ENCODE measurements at places on chromosomes 2 and 18.

GRCh38 chr2:98508709-98509066 lies 64.0 kb downstream of the INPP4A start:
- peak; percentile 80 for DNase-seq

DNA sequence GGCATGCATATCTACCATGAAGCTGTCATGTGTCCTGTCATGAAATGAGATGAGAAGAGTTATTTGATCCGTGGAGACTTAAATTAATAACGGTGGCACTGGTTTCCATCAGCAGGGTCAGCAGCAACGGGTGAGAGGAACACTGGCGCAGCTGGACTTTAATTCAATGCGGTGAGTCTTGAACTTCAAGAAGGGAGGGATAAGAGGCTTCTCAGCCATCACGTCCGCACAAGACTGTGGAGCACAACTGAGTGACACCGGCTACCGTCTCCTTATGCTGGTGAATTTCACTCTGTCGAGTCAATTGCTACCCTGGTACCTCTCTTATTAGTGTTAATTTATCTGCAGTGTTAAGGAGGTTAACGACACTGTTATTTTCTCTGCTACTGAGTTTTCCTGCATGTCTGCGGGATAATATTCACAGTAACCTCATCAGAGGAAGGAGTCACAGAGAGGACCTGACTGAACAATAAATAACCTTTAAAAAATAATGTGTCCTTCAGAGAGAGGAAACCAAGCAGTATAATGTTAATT lies 236.8 kb downstream of the EPHA4 start:
- DNase-seq = no peak

DNA sequence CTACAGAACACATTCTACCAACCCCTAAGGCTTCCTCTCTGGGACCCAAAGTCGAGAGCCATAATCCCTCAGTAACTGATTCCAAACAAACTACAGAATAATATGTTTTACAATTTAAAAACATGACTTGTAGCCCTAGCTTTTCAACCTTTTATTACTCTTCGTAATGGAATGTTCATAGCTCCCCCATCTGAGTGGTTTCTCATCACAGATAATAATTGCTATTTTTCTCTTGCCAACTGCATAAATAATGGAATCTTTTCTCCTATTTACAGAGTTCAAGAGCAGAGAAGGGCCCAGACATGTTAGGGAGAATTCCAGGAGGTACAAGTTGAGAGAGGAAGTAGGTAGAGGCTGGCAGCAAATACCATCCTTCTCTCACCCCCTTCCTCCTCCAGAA lies 59.9 kb upstream of the CERS6 start:
- no peak for DNase-seq

DNA sequence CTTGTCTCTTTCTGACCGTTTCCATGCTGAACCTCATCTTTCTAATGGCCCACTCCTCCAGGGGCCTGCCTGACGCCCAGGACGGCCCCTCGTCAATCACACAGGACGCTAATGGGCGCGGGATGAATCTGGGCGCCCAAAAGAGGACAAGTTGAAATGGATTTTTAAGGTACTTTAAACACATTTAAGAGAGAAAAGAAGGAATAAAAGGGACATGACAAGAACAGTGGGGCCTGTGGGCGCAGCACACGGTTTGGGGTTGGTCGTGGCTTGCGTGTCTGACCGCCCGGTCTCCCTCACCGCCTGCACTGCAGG lies 607 bp upstream of the UBE2F start:
- DNase-seq = no peak

DNA sequence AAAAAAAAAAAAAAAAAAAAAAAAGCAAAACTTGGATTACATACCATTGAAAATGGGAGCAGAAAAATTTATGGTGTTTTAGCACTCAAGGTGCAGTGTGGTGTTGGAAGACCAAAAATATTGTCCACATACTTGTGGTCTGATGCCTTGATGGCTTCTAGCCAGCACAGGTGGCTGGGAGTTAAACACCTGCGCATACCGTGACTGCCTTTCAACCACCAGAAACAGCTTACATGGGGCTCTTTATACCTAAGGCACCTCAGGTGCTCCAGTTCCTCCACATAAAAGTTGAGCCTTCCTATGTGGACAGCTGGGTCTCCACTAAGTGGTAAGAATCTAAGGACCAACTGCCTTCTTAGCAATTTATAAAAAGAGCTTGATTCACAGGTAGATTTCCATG lies 802.6 kb upstream of the CELF4 start:
- no peak for DNase-seq

GRCh38 chr2:219199470-219200211 lies 6.9 kb upstream of the ZFAND2B start:
- no peak for DNase-seq

GRCh38 chr18:52678034-52678433 lies 338.0 kb downstream of the DCC start:
- no peak for DNase-seq

- no peak for DNase-seq
These were observed 22.6 kb upstream of the PROKR1 start for GRCh38 chr2:68620772-68621171.

DNA sequence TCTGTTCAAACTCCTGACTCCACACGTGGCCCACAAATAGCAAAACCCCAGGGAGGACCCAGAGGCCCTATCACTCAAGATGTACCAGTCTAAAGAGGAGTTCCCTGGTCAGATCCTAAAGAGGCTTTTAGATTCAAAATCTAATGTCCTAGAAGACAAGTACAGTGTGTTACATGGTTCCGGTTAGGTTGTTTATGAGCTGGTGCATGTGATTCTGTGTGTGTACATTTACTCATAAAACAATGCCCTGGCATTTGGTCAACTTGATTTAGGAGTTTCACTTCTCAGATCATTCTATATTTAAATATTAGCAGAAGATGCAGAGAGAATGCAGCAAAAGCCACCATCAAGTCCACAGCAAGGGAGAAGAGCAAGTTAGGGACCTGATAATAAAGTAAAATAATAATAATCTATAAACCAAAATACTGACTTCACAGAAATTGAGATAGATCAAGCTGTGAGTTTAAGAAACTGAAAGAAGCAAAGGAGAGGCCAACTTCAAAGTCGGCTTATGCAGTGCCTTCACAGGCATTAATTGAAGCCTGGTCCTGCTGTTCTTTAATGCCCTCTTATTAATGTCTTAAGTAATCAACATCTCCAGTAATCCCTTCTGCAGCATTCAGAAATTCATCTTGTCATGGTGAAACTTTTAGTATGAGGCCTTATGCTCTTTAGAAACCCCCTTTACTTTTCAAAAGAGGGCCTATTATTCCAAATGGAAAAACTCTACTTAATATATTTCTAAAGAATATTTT lies 4.2 kb upstream of the AP1S3 start:
- no peak for DNase-seq

DNA sequence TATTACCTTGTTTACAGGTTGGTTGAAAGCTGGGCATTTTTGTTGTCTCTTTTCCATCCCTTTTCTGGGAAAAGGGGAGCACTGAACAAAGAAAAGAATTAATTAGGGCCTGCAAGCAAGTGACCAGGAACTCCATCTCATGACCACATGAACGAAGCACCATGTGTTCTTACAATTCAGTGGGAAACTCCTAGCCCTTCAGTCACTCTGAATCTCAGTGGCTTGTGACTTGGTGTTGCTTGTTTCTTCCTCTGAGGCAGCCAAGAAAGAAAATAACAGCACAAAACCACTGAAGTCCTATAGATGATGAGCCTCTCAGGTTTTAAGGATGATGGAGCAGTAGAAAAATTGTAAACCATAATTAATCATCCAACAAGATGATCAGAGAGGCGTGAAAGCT lies 129.1 kb upstream of the CAB39 start:
- no peak for DNase-seq

- DNase-seq = no peak
These were observed 148.8 kb upstream of the SRD5A2 start for GRCh38 chr2:31729442-31730092.

- DNase-seq = no peak
These were observed 23.0 kb downstream of the CD302 start for GRCh38 chr2:159775021-159775420.

DNA sequence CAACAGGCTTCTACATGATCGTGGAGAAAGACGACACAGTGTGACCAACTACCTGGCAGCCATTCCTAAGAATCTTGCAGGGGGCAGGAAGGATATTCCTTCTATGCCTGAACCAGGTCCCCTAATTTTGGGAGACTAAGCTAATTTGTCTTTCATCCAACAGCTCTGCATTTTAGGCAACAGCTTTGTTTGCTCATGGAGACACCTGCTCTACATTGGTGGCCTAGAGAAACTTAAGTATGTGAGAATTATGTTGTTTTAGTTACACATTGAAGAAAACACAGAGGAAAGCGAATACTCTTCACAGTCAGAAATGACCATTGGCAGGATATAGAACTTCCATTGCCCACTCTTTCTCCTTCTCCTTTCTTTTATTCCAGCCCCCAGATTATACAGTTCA lies 75.2 kb downstream of the ASXL3 start:
- DNase-seq = no peak
